Activated CD8-positive, alpha-beta T cell treated with anti-CD3 and anti-CD28 coated beads for 36 hours (primary cell): ENCODE measurements at places on chromosomes 7 and 10. TPM values are rescaled to one million over a fixed set of nuclear protein-coding genes. Genes with fewer than 3 reads are reported as not detected.

GRCh38 chr10:26739071-26739631 is 41.6 kb downstream of the PDSS1 start:
- H3K36me3 ChIP-seq = peaks cover 73% of the 10 kb centered on the region
- peak overlapping the region; percentile 88 for H3K27ac ChIP-seq
- H3K4me1 ChIP-seq = peaks cover 39% of the 10 kb centered on the region
- no peaks in the 10 kb centered on the region for H3K27me3 ChIP-seq
- DNase-seq = peak; percentile 28
- no peak overlapping the region for H3K4me3 ChIP-seq

- DNase-seq = no peak
- H3K27me3 ChIP-seq = peaks cover 5% of the 10 kb centered on the region
- no peak overlapping the region for H3K27ac ChIP-seq
- H3K4me1 ChIP-seq = no peaks in the 10 kb centered on the region
- no peak overlapping the region for H3K4me3 ChIP-seq
Measured at GRCh38 chr10:113423981-113424721, 128.7 kb upstream of the HABP2 start.

DNA sequence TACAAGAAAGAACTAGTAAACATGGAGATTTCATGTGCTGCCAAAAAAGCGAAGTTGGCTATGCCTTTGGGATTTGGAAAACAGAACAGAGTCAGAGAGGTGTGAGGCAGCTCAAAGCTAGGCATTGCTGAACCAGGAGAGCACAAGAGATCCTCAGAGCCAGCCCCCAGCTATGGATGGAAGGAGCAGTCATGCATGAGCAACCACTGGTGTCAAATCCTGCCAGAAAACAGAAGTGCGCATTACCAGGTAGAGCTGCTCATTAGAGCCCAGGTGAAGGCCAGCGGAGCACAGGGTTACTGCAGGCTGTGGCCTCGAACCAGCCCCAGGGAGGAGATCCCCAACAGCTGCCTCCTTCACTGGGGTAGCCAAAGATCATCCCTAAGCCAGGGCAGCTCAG is 173.2 kb upstream of the KIAA1217 start:
- no peaks in the 10 kb centered on the region for H3K4me1 ChIP-seq
- no peaks in the 10 kb centered on the region for H3K27me3 ChIP-seq
- DNase-seq = no peak
- no peak overlapping the region for H3K27ac ChIP-seq

- peaks cover 28% of the 10 kb centered on the region for H3K4me1 ChIP-seq
- peak overlapping the region; percentile 38 for H3K4me3 ChIP-seq
- peak overlapping the region; percentile 61 for H3K27ac ChIP-seq
- no peaks in the 10 kb centered on the region for H3K36me3 ChIP-seq
- no peaks in the 10 kb centered on the region for H3K27me3 ChIP-seq
Measured at GRCh38 chr7:29243910-29244655, 49.5 kb downstream of the CHN2 start.

DNA sequence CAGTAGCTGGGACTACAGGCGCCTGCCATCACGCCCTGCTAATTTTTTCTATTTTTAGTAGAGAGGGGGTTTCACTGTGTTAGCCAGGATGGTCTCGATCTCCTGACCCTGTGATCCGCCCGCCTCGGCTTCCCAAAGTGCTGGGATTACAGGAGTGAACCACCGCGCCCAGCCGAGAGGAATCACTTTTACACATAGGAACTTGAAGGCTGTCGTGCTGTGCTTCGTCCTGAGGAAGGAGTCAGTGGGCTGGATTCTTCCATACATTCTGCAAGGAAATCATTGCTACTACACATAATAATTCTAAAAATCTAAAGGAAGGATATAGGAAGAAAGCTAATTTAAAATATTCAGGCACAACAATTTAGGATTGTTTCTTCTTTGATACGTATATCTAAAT is 48.8 kb upstream of the ZPBP start:
- H3K27me3 ChIP-seq = peaks cover 3% of the 10 kb centered on the region
- no peak overlapping the region for H3K4me3 ChIP-seq
- no peaks in the 10 kb centered on the region for H3K36me3 ChIP-seq
- no peak overlapping the region for H3K27ac ChIP-seq
- no peak for DNase-seq

DNA sequence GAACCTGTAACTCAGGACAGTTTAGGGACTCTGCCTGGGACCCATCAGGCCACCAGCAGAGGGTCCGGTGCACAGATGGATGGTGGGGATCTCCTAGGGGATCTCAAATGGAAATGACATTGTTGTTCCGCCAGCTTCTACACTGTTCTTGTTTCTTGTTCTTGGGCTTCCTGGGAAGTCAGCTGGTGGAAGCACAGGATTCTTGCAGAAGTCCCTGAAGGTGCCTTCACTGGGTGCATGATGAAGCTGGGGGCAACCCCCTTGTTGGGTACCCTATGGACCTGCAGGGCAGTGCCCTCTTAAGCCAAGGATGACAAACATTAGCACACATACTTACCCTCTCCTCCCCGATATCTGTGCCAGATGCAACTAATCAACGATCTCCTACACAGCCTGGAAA is 18.6 kb downstream of the SFTPD start:
- no peak for DNase-seq
- no peaks in the 10 kb centered on the region for H3K4me1 ChIP-seq
- H3K27ac ChIP-seq = no peak overlapping the region
- no peaks in the 10 kb centered on the region for H3K36me3 ChIP-seq
- peaks cover 20% of the 10 kb centered on the region for H3K27me3 ChIP-seq

GRCh38 chr7:131219312-131220041 is 108.2 kb upstream of the MKLN1 start:
- no peak for DNase-seq
- H3K36me3 ChIP-seq = no peaks in the 10 kb centered on the region
- no peak overlapping the region for H3K27ac ChIP-seq
- H3K4me3 ChIP-seq = no peak overlapping the region

DNA sequence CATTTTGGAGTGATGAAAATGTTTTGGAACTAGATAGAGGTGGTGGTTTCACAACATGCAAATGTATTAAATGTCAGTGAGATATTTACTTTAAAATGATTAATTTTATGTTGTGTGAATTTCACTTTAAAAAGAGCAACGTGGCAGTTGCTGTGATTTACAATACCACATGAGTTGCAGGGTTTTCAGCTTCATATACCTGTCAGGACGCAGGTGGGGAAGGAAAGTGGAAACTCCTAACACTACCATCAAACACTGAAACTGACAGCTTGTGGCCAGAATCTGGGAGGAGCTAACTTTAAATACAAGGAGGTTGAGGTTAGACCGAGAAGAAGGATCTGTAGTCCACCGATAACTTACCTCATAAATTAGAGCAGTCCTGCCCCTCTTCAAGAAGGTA is 168.9 kb upstream of the TMEM72 start:
- H3K4me1 ChIP-seq = no peaks in the 10 kb centered on the region
- H3K4me3 ChIP-seq = no peak overlapping the region
- no peaks in the 10 kb centered on the region for H3K36me3 ChIP-seq
- no peak for DNase-seq

Gene PTCD1
- total RNA-seq = 8.2 TPM

Gene CDC123
- 123 TPM for total RNA-seq

Gene NUTM2A
- total RNA-seq = 0.54 TPM

Gene SRRM3
- not detected for total RNA-seq

Gene COL17A1
- not detected for total RNA-seq
